ENCODE measurements at places on chromosomes 4 and X.

DNA sequence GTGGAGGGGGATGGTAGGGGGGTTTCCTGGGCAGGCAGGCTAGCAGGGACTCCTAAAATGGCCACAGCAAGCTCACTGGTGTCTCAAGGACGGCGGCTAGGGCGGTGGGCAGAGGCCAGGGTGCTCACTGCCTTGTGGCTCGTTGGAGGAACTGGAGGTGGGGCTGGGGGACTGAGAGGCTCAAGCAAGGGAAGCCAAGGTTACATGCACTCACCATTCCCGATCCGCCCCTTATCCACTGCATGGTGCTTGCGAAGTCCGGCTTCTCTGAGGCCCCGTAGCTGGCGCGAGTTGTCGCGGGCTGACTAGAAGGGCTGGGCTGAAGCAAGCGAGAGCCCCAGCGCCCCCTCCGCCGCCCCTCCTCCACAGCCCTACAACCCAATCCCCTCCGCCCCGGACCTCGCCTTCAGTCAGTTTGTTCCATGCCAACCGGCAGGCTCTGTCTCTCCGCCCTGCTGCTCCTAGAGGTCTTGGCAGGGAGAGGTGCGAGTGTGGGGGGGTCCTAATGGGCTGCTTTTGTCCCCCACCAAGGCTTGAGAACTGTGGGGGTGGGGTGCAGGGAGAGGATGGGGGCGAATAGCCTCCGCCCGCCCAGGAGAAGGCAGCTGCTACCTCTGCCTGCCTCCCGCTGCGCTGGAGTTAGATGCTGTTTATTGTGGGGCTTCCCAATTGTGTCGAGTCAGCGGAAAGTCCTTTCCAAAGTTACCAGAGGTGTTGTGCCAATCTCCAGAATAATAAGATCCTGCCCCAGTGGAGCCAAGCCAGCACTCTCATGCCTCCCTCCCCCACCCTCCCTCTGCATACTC is at the start of gene ARHGEF9:
ARHGEF9 (minus strand) TSS at position 313 of the 806 bp plus-strand sequence; CDS start at position 244, 69 bp downstream.
- no peak for DNase-seq

DNA sequence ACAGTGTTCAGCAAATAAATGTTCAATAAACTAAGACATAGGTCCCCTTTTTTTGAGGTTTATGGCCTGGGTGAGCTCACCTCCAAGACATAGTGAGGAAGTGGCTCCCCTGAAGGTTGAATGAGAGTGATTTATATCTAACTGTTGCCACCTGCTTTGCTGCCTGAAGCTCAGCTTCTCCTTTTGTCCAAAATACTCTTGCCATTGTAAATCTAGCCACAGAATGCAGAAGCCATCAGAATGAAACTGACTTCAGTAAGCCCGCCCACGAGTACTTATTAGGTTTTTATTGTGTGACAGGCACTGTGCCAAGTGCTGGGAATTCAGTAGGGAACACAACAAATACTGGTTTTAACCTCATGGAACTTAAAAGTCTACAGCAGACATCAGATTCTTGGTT is 18.0 kb downstream of the SPINK2 start:
- DNase-seq, result no peak

- DNase-seq, result no peak
Measured at GRCh38 chrX:103734125-103734760, 23.5 kb downstream of the TMEM31 start.

GRCh38 chr4:66376921-66377320 is 706.6 kb upstream of the EPHA5 start:
- DNase-seq, result no peak

GRCh38 chr4:48970471-48970921 is 15.6 kb upstream of the CWH43 start:
- DNase-seq, result no peak

DNA sequence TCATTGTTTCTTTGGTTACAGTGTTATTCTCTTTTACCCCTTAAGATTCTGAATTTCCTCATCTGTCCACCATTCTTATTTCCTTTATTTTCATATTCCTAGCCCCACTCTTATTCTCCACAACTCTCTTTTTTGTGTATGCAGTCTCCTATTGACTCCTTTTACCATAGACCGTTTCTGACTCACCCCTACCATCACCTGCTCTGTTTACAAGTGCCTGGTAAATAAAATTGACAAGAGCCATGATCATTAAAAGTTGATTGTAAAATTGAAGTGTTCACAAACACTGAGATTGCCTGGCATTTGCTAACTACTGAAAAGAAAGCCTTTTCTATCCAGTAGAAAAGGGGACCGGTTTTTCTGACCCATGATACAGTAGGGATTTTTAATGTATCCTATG is 54.4 kb downstream of the MRPL1 start:
- no peak for DNase-seq

- no peak for DNase-seq
Measured at GRCh38 chr4:150358691-150359090, 223.3 kb upstream of the MAB21L2 start.

DNA sequence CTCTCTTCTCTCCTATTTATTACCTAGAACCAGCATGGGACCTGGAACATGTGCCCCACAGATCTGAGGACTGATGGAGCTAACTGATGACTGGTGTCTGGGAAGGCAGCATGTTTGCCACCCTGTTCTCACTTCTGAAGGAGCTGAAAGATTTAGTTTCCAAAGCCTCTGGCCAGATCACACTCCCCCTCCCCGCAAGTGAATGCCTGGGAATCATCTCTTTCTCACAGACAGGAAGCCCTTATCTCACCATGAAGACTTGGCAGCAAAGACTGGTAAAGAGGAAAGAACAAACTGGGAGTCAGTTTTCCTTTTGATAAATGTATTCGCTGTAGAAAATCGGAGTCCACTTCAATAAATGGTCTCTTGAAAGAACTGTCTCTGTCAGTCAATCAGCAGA is 21.0 kb upstream of the PCYT1B start:
- DNase-seq, result no peak

GRCh38 chr4:1852904-1853623 is 2.9 kb downstream of the LETM1 start:
- DNase-seq, result no peak

GRCh38 chr4:13918110-13918509 is 290.6 kb upstream of the BOD1L1 start:
- DNase-seq, result no peak

GRCh38 chr4:183903021-183903760 is 1.9 kb upstream of the STOX2 start:
- DNase-seq, result no peak

DNA sequence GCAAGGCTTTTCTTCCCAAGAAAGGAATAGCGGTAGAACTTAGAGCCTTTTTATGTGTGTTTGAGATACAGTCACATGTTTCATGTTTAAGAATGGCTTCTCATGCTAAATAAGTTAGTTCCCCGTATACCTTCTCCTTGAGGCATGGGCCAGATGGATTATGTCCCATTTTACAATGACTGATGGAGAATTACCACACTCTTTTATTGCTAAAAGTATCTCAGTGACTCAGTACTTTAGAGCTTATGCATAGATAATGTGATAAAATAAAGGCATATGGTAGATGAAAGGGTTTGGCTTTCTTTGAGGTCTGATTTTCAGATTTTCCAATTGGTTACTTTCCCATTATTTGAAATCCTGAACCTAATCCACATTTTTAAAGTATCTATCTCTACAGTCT is 121.8 kb upstream of the BMPR1B start:
- DNase-seq, result no peak

- DNase-seq, result no peak
Measured at GRCh38 chr4:5447755-5448154, 260.6 kb downstream of the EVC2 start.

- DNase-seq, result peak; percentile 26
Measured at GRCh38 chrX:10111364-10112148, 45.2 kb upstream of the CLCN4 start.

DNA sequence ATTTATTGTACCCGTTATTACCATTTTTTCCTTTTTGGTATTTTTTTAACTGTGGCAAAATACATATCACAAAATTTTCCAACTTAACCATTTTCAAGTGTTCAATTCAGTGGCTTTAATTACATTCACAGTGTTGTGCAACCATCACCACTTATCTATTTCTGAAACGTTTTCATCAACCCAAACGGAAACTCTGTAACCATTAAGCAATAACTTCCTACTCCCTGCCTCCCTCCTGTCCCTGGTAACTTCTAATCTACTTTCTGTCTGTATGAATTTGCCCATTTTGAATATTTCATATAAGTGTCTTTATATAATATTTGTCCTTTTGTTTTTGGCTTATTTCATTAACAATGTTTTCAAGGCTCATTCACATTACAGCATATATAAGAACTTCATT is 57.4 kb upstream of the MSN start:
- DNase-seq, result no peak

DNA sequence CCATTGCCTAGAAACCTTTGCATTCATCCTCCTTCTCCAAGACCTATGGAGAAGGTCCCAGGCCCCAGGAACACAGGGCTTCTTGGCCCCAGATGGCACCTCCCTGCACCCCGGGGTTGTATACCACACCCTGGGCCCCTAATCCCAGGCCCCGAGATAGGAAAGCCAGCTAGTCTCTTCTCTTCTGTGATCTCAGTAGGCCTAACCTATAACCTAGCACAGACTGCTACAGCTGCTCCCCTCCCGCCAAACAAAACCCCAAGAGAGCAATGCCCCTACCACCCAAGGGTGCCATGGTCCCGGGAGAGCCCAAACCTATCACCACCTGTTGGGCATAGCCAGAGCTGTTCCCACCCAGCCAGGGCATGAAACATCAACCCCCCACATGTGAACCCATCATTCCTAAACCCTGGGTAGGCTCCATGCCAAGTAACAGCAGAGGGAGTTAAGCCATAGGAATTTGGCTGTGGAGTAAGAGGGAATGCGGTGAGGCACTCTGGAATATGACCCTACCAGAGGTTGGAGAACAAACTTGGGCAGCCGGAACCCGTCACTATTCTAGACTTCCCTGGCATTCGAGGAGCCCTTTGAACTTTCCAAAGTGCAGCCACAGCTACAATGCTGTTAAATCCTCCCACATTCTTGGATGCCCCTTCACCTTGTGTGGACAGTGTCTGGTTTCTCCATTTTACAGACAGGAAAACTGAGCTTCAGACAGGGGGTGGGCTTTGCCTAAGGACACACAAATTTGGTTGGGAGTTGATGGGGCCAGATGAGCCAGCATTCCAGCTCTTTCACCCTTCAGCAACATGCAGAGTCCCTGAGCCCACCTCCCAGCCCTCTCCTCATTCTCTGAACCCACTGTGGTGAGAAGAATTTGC is 10.9 kb upstream of the SASH3 start:
- DNase-seq, result no peak

- DNase-seq, result no peak
Measured at GRCh38 chrX:63751481-63751880, 33.5 kb downstream of the ARHGEF9 start.

DNA sequence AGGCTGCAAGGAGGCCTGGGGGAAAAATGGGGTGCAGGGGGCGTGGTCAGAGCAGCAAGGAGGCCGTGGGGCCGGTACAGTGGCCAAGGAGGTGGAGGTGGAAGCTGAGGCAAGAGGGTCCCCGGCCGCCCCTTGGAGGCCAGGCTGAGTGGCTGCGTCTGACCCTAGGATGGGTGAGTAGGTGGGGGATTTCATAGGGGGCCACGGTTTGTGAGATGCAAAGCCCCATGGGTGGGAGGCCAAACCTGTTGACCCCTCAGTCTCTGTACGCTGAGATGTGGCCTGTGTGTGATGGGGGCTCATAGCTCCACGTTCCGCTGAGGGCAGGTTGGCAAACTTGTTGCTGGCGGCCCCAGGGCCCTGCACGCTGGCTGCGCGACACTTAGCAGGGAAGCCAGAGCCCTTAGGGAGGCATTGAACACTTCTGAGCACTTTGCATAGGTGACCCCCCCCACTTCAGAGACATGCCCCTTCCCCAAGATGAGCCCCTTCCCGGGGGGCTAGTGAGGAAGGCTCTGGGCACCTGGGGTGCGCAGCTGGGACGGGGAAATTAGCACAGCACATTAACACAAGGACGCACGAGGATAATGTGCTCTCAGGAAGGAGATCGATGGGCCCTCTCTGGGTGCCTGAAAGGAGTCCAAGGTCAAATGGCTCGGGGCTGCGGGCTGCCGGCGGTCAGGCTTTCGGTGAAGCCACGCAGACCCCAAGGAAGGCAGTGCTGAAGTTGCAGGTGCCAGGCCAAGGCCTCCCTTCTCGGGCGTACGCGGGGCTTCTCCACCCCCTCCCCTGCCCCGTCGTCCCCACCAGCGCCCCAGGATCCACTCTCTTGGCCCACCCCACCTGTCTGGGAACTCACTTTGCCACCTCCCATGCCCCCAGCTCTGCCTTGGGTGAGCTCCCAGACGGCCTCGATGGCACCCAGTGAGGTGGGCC is 107.4 kb downstream of the HMX1 start:
- no peak for DNase-seq

DNA sequence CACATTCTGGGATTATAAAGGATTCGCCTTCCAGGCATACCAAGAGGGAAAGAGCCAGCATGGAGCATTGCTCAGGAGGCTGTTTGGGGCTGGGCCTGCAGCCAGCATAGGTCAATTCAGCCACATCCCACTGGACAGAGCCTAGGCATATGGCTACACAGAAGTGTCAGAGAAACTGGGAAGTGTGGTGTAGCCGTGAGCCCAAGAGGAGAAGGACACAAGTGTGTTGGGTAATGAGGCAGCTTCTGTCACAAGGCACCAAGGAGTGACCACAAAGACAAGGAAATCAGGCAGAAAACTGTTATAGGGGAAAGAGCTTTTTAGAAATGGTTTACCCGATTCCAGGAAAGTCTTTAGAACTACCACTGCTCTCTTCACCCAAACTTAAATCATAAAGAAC is 178.6 kb upstream of the TBL1X start:
- DNase-seq, result no peak

GRCh38 chr4:120865985-120866384 is 56.5 kb downstream of the PRDM5 start:
- no peak for DNase-seq

- no peak for DNase-seq
Measured at GRCh38 chrX:115533485-115533884, 27.5 kb upstream of the PLS3 start.

GRCh38 chr4:145681956-145682355 is 2.0 kb downstream of the C4orf51 start:
- DNase-seq, result no peak

- DNase-seq, result no peak
Measured at GRCh38 chr4:47287735-47288134, 175.8 kb downstream of the COMMD8 start.

GRCh38 chr4:173017802-173018201 is 150.8 kb upstream of the GALNT7 start:
- DNase-seq, result no peak

DNA sequence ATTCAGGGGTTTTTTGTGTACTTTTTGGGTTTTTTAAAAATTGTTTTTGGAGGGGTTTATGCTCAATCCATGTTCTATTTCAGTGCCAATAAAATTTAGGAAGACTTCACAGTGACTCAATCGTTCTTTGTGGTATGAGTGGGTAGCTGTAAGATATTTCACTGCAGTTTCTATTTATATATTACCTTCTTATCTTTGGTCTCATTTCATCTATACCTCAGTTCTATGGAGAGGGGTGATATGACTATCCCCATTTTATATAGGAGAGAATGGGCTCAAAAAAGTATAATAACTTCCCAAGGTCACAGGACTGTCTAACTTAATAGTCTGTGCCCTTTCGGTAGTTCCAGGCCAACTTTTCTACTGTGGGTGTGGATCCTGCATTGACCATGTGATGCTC is 74.4 kb downstream of the MSN start:
- no peak for DNase-seq

GRCh38 chrX:71994601-71995000 is 84.0 kb downstream of the NHSL2 start:
- no peak for DNase-seq
